ENCODE measurements at places on chromosomes 1 and 21.

GRCh38 chr1:6756457-6756856 is 28.8 kb upstream of the CAMTA1 start:
- DNase-seq, result no peak

DNA sequence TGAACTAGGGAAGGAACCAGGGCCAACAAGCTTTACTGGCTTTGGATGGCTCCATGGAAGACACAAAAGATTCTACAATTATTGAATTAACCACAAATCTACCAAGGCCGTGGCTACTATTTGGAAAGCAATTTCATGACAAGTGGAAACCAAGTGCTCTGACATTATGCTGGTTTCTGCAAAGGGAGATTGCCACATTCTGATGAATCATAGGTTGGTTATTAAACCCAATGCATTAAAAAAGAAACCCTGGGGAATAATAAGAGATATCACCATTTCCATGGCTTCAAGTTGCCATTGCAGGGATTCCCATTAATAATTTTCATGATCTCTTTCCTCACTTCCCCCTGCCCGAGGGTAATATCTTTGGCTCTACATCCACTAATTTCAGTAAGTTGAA is 359.2 kb upstream of the NCAM2 start:
- DNase-seq, result no peak

- DNase-seq, result no peak
Observed at GRCh38 chr1:171909711-171910110, 68.4 kb downstream of the DNM3 start.

DNA sequence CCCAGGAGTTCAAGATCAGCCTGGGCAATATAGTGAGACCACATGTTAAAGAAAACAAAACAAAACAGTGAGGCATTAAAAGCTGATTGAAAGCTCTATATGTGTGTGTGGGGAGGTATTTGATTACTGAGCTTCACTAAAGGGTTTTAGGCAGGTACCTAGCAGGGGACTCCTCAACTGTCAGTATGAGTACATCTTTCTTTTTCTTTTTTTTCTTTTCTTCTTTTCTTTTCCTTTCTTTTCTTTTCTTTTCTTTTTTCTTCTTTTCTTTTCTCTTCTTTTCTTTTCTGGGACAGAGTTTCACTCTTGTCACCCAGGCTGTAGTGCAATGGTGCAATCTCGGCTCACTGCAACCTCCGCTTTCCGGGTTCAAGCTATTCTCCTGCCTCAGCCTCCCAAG is 8.5 kb upstream of the MYCL start:
- no peak for DNase-seq

- no peak for DNase-seq
Observed at GRCh38 chr21:33419538-33420123, 16.4 kb downstream of the IFNGR2 start.

DNA sequence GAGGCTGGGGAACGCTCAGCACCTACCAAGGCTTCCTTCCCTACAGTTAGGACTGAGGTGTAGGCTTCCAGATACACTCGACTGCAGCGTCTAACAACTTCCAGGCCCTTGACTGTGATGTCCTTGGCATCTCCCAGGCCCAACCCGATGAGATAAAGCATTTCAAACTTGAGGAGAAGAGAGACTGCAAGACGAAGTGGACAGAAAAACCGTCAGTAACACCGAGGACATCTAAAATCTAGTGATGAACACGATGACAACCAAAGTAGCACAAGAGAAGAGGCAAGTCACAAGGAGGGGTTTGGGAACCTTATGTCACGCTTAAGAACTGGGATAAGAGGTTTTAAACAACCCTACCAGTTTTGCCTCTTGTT is 314 bp downstream of the DPH5 start:
- no peak for DNase-seq

- no peak for DNase-seq
Observed at GRCh38 chr21:41717573-41718330, 49.1 kb downstream of the RIPK4 start.

- DNase-seq, result no peak
Observed at GRCh38 chr1:45216861-45217260, 10.5 kb upstream of the ZSWIM5 start.

DNA sequence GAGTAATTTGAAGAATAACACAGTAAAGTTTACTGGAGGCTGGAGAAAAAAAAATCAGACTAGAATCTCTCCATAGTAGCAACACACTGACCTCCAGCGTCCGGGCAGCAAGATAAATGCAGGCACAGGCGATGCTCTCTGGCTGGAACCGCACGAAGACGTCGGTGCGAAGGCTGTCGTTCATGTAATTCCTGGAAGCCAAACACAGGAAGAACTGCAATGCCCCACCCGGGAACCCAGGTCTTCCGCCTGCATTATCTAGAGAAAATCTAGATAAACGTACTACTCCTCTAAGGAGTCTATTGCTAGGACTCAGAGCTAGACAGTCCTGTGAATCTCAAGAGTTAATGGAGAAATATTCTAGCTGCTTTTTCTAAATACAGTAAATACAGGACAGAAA is 8.5 kb downstream of the CCNL2 start:
- no peak for DNase-seq

- DNase-seq, result no peak
Observed at GRCh38 chr1:41009466-41009865, 12.1 kb downstream of the SLFNL1 start.

- DNase-seq, result no peak
Observed at GRCh38 chr1:96989302-96989701, 267.7 kb downstream of the PTBP2 start.

DNA sequence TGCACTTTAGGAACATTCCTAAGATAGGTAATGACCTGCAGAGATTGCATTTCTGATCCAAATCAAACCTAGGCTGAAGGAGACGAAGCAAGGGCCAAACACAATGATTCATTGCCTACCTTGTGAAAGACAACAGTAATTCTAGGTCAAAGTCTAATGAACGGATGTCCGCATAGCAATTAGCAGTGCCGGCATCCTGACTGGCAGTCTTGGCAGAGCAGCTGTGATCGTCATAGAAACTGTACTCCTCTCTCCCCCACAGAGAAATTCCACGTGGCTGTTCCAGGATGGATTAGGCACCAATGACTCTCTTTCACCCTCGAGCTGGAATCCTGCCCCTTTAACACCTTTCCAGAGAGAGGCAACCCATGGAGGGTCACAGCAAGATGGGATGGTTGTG is 28.9 kb upstream of the VAV3 start:
- DNase-seq, result no peak

- DNase-seq, result no peak
Observed at GRCh38 chr1:197027359-197027758, 39.7 kb downstream of the F13B start.

DNA sequence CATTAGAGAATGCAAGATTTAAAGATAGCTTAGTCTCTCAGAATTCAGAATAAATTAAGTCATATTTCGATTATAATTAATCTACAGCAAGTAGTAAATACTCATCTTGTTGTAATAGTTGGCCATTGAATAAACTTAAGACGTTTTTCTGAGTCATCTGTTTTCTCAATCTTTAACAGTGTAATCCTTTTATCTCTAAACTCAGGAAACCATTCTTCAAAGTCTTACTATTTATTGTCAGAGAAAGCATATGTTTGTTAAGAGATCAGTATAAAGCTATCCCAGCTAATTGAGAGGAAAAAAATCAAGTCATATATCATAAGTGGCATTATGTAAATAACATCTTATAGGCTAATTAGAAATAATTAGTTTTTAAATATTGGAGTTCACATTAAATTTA is 201.2 kb upstream of the ADAMTS5 start:
- DNase-seq, result no peak

DNA sequence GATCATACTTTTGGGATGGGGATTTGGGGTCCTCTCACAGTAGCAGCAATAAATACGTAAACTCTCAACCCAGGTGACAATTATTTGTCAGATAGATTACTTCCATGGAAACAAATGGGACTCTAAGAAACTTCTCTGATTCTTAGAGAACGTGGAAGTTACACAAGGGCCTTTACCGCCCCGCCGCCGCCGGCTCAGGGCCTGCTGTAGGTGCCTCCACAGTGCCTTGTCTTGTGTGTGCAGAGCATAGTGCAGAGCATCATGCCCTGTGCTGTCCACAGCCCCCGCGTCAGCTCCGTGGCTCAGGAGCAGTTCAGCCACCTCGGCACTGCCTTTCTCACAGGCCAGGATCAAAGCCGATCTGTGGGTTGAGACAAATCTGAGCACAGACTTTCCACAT is 11.0 kb downstream of the ANKRD35 start:
- no peak for DNase-seq

- no peak for DNase-seq
Observed at GRCh38 chr1:244815600-244816099, 19.8 kb upstream of the COX20 start.

- no peak for DNase-seq
Observed at GRCh38 chr1:47598357-47598756, 160.5 kb downstream of the FOXD2 start.

DNA sequence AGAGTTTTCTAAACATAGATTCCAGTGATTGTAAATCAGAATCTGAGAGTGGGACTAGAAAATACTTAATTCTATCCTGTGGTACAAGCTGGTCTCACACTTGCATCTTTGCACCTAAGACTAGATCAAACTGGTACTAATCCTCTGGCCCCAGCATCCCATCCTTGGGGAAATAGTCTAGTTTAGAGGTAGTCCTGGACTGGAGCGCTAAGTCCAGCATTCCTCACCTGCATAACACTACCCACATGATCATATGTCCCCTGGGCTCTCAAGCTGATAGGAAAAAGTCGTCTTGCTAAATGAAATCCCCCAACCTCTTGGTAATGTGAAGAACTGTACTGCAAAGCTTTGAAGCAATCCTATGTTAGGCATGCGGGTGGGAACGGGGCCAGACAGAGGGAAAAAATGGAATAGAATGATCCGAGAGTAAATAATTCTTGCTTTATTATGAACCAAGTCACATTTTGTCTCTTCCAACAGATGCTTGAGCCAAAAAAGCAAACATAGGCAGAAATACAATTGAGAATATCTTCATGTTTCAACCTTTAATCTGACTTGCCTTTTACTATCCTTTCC is 4.8 kb downstream of the COX20 start:
- DNase-seq, result peak; percentile 51

- DNase-seq, result peak; percentile 89
Observed at GRCh38 chr1:93845538-93846205, 33.3 kb downstream of the DNTTIP2 start.

DNA sequence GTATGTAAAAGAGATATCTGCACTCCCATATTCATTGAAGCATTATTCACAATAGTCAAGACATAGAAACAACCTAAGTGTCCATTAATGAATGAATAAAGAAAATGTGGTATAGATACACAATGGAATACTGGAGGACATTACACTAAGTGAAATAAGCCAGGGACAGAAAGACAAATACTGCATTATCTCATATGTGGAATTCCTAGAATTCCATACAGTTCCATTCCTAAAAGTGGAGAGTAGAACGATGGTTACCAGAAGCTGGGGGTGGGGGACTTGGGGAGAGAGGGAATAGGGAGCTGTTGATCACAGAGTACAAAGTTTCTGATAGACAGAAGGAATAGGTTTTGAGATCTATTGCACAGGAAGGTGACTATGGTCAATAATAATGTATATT is 7.4 kb downstream of the TMED5 start:
- no peak for DNase-seq

GRCh38 chr21:34687065-34687464 is 18.3 kb downstream of the CLIC6 start:
- no peak for DNase-seq

- peak; percentile 89 for DNase-seq
Observed at GRCh38 chr1:156705918-156706656, 704 bp upstream of the CRABP2 start.

- DNase-seq, result no peak
Observed at GRCh38 chr1:54959241-54959640, 21.2 kb upstream of the TMEM61 start.

DNA sequence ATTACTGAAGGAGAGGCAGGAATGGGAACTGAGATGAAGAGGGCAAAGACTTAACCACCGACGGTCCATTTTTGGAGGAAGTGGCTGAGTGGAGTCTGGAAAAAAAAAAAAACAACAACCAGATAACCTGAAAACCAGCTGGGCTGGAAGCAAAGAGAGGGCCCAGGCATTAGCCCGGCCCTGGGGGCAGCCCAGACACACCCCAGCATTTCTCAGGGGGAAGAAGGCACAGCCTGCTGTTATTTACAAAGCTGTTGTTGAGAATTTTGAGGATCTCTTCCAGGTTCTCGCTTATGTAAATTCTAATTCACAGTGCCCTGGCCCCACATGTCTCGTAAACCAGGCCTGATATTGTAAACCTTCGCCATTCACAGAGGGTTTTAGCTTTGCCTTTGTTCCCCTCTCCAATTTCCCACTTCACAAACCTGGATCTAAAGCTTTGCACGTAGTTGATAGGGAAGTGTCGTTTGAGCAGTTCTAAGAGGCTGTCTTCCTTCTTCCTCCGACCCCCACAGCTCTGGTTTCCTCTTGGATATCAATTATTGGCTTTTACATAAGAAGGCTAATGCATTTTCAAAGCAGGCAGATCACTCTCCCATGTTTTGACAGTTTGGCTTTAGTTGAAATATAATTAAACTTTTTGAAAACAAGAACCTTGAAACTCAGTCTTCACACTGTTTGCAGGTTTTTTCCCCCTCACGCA is 161.8 kb upstream of the IRF2BP2 start:
- no peak for DNase-seq

DNA sequence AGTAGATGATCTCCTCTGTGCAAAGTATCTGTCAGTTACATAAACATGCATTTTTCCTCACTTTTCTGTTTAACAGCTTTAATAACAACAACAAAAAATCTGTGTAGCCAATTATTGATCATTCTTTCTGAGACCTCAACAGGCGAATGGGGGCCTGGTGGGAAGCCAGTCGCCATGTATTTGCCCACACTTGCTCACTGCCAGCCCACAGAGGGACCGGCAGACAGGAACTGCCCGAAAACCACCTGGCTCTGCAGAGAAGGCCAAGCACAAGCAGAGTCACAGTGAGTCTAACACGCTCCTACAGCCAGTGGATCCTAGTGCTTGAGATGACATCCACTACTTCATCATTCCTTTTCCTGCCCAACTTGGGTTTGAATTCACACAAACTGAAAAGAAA is 56.1 kb downstream of the NPHP4 start:
- no peak for DNase-seq

GRCh38 chr1:203456577-203456976 is 19.0 kb upstream of the PRELP start:
- no peak for DNase-seq

DNA sequence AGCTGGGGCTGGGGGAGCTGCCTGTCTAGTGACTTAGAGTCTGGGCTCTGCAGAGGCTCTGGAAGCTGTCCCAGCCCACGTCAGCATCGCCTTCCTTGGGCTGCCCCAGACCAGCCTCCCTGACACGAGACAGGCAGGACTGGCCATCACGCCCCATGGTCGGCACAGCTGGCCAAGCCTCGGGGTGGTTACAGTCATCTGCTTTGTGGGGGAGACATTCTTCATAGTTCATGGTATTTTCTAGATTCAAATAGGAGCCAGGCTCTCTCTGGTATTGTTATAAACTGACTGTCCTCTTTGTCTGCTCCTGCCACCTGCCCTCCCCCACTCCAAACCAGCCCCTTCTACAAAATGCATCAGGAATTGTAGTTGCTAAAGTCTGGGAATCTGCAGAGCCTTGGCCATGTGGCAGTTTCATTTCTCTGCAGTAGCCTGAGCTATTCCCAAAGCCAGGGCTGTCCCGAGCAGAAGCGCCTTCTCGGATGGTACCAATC is 29.4 kb downstream of the OLFML2B start:
- peak; percentile 56 for DNase-seq
